Esophagus muscularis mucosa (tissue), 4 donors: ENCODE measurements at places on chromosomes 6 and 20. TPM values are rescaled to one million over a fixed set of nuclear protein-coding genes. Genes with fewer than 3 reads are reported as not detected.
A peak's percentile ranks its signal among the peaks of the same experiment; 100 is the strongest.

EDN1 gene
- total RNA-seq, result 5.4 TPM

CLDN20 gene
- not detected for total RNA-seq

OXT gene
- total RNA-seq, result not detected

DNA sequence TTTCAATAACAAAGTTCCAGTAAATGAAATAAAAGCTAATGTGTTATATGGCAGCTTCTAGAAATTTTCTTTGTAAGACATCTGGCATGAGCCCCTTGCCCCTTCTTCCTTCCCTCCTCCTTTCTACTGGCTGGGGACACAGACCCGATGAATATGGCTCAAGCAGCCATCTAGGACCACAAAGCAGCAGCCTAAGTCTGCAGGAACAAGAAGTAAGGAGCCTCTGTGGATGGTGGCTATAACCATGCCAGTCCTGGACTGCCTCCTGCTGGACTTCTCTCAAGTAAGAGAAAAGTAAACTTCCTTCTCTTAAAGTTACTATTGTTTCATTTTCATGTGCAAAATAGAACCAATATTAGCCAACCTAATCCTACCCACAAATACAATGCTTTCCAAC, 114.9 kb upstream of the DST start:
- DNase-seq, result no peak

FAM209B gene
- not detected for total RNA-seq

GRCh38 chr6:14290772-14291330, 173.3 kb downstream of the CD83 start:
- DNase-seq, result no peak

- DNase-seq, result no peak
Measured at GRCh38 chr6:111771094-111771432, 102.2 kb downstream of the FYN start.

DNA sequence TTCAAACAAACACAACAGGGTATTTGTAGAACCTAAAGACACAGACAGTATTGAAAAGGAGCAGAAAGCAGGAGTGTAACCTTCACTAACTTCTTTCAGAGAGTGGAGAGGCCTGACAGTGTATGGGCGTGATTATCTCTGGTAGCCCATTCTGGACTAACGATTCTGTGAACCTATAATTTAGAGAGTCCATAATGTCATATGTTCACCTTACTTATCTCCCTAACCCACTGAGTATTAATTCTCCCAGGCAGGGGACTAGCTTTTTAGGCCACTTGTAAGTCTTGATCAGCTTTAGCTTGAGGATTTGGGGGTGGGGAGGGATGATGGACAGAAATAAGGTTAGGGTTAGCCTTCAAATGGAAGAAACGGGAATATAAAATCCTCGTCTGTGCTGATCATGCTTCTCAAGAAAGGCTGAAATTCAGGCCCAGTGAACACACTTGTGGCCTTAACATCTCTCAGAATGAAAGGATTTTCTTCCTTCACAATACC, 2.8 kb upstream of the PARD6B start:
- DNase-seq, result peak; percentile 19

DNA sequence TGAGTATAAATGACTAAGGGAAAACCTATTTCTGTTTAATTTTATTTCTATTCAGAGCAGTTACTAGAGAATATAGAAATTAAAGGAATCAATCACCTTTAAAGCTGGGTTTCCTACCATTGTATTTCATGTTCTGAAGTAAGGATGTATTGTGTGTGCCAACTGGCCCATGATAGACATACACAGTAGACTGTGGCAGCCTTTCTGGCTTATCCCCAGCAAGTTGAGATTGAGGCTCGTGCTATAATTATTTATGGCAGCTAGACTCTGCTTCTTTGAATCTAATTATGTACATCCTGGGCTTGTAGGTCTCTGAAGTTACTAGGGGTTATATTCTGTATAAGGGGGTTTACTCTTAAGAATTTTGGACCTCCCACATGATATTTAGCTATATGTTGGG, 44.4 kb downstream of the ZNF292 start:
- no peak for DNase-seq

SHLD1 gene
- total RNA-seq, result 2.2 TPM

GRCh38 chr6:126302191-126302590, 37.7 kb upstream of the CENPW start:
- no peak for DNase-seq

CD93 gene
- 51.6 TPM for total RNA-seq

- no peak for DNase-seq
Measured at GRCh38 chr6:34084591-34085290, 61.1 kb downstream of the GRM4 start.

- no peak for DNase-seq
Measured at GRCh38 chr6:122042960-122043735, 356.3 kb upstream of the HSF2 start.

BEND3 gene
- 2.4 TPM for total RNA-seq

DNA sequence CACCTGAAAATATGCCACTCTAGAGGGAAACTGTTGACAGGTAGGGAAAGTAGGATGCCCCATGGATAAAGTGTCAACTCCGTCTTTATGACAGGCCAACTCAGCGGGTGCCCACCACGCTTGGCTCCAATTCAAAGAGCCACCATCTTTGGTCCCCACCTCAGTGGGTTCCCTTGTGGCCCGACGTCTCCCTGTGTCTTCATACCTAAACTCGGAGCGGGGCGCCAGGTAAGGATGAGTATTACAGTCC, 277 bp downstream of the MDC1 start:
- DNase-seq, result no peak

- DNase-seq, result no peak
Measured at GRCh38 chr20:58254890-58255289, 26.4 kb upstream of the ANKRD60 start.

ANKRD66 gene
- total RNA-seq, result not detected

DNA sequence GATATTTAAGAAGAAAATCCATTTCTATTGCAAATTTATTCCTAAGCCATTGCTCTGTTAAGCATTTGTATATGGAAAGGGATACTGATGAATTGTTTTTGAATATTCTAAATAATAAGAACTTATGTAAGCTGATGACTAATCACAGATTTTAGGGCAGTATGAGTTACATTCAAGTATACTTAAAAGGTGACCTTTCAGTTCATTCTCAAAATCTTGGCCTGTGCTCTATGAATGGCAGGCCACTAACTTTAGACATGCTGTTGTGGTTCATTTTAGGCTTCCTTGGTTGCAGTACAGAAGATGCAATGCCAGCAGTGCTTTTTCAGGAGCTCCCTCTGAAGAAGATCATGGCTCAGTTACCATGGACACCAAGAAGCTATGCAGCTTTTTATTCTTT, 380.4 kb downstream of the CENPW start:
- no peak for DNase-seq
